ENCODE measurements at places on chromosomes 12 and 14.

GRCh38 chr12:45348311-45348710 lies 132.4 kb downstream of the ANO6 start:
- H3K36me3 ChIP-seq, result peaks cover 54% of the 10 kb centered on the region
- peaks cover 45% of the 10 kb centered on the region for H3K4me1 ChIP-seq
- peaks cover 2% of the 10 kb centered on the region for H3K27me3 ChIP-seq
- no peak for DNase-seq
- H3K27ac ChIP-seq, result no peak overlapping the region

DNA sequence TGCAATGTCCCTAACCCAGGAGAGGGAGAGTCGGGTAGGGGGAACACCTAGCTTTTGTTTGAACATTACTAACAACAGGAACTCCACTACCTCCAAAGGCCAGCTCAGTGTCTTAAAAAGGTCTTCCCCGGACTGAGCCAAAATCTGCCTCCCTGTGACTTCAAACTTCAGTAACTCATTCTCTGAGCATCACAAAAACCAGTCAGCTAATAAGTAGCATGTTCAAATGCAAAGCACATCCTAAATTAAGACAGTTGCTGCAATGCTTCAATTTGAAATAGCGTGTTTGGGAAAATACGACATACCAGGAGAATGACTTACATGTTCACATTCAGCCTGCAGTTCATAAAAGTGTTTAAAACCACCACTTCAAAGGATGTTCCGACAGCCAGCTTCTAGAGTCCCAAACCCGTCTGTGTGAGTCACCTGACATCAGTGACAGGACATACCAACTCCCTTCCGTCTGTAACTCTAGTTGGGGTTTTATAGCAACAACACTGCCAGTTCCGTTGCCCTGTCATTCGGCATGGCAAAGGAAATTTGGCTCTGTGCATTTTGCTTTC lies 13.0 kb downstream of the ZFP36L1 start:
- peaks cover 65% of the 10 kb centered on the region for H3K4me1 ChIP-seq
- peaks cover 12% of the 10 kb centered on the region for H3K36me3 ChIP-seq
- H3K27me3 ChIP-seq, result peaks cover 7% of the 10 kb centered on the region
- DNase-seq, result peak; percentile 98
- peak overlapping the region; percentile 51 for H3K4me3 ChIP-seq

DNA sequence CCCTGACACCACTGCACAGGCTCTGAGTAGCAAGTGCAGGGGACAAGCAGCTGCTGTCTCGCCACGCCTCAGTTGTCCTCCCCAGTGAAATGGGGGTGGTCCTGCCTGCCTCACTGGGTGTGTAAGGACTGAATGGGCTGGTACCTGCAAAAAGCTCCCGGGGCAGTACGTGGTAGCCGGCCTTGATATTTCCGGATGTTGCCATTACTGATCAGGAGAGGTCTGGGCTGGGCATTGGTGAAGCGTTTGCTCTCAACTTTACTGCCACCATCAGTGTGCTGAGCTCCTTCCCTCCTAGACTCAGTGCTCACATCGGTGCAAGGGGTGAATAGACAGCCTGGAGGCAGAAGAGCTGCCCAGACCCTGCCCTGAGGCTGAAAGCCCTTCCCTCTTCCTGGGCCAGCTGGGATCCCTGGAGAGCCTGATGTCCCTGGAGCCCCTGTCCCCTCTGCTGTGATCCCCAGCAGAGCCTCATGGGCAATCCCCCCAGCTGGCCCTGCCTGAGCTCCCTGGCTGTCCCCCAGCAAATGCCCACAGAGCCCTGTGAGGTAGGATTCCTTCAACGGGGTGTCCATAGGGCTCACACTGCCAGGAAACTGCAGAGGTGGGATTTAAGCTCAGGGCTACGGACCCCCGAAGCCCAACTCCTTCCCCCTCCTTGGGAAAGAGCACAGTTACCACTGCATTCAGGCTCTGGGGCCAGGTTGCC lies 18.2 kb downstream of the DIO3 start:
- H3K4me3 ChIP-seq, result no peak overlapping the region
- H3K4me1 ChIP-seq, result no peaks in the 10 kb centered on the region
- no peak for DNase-seq

DNA sequence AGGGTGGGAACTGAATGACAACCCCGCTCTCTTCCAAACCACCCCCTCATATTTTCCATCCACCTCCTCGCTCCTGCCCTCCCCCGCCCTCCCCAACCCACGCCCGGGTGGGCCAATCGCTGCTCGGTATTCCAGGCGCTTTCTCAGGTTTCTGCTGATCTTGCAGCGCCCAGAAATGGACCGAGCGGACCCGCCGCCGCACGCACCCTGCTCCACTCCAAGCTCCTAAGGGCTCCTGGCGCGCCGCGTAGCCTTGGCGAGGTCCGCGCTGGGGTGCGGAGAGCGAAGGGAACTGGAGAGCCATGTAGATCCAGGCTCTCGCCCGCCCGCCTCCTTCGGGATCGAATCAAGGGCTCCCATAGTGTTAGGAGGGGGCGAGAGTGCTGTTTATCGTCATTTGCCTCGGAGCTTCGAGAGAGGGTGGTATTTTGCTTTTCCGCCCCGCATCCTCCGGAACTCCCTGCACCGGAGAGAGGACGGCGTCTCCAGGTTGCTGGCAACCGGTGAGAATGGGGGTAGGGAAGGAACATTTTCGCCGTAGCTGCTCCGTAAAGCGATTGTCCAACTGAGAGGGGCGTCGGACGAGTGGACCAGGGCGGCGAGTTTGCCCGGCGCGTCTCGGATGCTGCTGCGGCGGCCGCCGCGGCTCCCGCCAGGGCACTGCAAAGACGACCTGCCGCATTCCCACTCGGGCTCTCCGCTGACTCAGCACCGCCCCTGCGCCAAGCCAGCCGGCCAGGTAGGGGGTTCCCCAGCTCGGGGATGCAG lies at the start of gene KCNA1:
Gene KCNA1, plus strand, starts transcription at position 172 of the 768 bp plus-strand sequence. CDS start 1,474 bp downstream, outside the sequence.
- peak within 1 kb of the TSS; percentile 74 for H3K4me3 ChIP-seq
- no peak for DNase-seq
- H3K27me3 ChIP-seq, result peaks cover 37% of the 10 kb centered on the region
- no peaks in the 10 kb centered on the region for H3K4me1 ChIP-seq

DNA sequence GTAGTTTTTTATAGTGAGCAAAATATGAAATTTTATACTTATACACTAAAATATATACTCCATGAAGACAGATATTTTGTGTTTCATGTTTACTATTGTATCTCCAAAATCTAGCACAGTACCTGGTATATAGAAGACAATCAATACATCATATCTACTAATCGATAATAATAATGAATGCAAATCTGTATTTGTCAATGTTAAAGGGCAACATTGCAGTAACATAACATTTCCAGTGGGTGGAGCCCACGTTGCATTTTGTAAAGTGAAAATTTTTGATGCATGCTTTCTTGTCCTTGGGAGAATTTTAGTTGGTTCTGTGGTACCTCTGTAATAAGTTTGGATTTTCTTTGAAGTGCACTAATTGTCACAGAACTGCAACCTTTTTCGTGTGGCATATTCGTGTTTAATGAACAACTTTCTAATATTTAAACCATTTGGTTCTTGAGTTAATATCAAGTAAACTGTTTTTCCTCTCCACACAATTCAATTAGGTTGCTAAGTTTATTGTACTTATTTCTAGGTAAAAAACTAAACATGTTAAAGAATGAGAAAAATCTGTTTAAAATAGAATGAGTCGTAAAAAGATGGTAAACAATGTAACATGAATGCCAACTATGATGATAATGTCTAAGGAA lies 47.4 kb downstream of the AVPR1A start:
- no peaks in the 10 kb centered on the region for H3K36me3 ChIP-seq
- no peak overlapping the region for H3K27ac ChIP-seq
- H3K4me1 ChIP-seq, result 0 out of 2 replicates have a peak, but pooled peaks cover 5% of the 10 kb centered on the region

GRCh38 chr12:14984036-14984435 lies 11.2 kb downstream of the PDE6H start:
- H3K4me3 ChIP-seq, result no peak overlapping the region
- no peaks in the 10 kb centered on the region for H3K4me1 ChIP-seq
- peaks cover 4% of the 10 kb centered on the region for H3K27me3 ChIP-seq
- DNase-seq, result no peak

DNA sequence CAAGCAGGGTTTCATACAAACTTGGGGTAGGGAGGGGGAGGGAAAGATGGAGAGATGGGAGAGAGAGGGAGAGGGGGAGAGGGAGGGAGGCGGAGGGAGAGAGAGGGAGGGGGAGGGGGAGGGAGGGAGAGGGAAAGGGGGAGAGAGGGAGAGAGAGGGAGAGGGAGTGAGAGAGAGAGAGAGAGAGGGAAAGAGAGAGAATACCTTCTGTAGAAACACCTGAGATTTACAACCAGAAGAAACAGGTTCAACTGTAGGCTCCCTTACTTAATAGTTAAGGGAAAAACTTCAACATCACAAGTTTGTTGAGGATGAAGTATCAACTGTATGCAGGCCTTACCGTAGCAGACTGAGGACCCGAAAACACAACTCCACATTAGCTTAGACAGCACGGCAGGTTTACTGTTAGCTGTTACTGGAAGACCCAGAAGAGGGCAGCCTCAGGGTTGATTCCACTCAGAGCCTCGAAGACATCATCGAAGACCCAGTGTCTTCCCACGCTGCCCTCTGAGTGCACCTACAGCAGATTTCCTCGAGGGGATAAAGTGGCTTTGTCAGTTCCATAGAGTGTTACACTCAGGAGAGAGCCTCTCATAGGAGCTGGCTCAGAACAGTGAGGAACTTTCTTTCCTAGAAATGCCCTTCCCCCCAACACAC lies 72.4 kb downstream of the NT5DC3 start:
- no peak overlapping the region for H3K4me3 ChIP-seq
- no peak overlapping the region for H3K27ac ChIP-seq
- no peaks in the 10 kb centered on the region for H3K27me3 ChIP-seq
- DNase-seq, result no peak
- peaks cover 6% of the 10 kb centered on the region for H3K4me1 ChIP-seq

- DNase-seq, result no peak
- H3K36me3 ChIP-seq, result peaks cover 39% of the 10 kb centered on the region
- peaks cover 37% of the 10 kb centered on the region for H3K4me1 ChIP-seq
- no peak overlapping the region for H3K4me3 ChIP-seq
These were observed 135.2 kb downstream of the GCH1 start for GRCh38 chr14:54767450-54767849.

- DNase-seq, result no peak
- no peak overlapping the region for H3K4me3 ChIP-seq
- H3K4me1 ChIP-seq, result peaks cover 9% of the 10 kb centered on the region
- no peaks in the 10 kb centered on the region for H3K36me3 ChIP-seq
- no peak overlapping the region for H3K27ac ChIP-seq
These were observed 69.4 kb downstream of the FGD6 start for GRCh38 chr12:95147866-95148265.

DNA sequence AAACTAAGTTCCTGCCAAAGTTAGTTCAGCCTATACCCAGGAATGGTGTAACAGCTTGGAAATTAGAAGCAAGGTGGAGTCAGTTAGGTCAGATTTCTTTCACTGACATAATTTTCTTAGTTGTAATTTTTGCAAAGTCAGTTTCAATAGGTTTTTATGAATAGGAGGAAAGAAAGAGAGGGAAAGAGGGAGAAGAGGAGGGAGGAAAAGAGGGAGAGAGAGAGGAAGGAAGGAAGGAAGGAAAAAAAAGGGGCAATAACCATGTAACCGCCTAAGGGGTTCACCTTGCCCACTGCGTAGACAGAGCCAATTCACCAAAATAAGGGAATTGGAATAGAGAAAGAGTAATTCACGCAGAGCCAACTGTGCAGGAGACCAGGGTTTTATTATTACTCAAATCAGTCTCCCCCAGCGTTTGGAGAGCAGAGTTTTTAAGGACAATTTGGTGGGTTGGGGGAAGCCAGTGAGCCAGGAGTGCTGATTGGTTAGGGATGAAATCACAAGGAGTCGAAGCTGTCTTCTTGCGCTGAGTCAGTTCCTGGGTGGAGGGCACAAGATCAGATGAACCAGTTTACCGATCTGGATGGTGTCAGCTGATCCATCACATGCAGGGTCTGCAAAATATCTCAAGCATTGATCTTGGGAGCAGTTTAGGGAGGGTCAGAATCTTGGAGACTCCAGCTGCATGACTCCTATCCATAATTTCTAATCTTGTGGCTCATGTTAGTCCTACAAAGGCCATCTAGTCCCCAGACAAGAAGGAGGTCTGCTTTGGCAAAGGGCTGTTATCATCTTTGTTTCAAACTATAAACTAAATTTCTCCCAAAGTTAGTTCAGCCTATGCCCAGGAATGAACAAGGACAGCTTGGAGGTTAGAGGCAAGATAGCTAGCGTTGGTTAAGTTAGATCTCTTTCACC lies 126.0 kb upstream of the AMIGO2 start:
- H3K27ac ChIP-seq, result no peak overlapping the region
- no peak for DNase-seq
- no peaks in the 10 kb centered on the region for H3K36me3 ChIP-seq
- peaks cover 1% of the 10 kb centered on the region for H3K27me3 ChIP-seq

GRCh38 chr12:89345830-89346740 lies 6.2 kb downstream of the DUSP6 start:
- H3K27me3 ChIP-seq, result peaks cover 24% of the 10 kb centered on the region
- peak overlapping the region; percentile 77 for H3K4me3 ChIP-seq
- DNase-seq, result peak; percentile 46
- peaks cover 40% of the 10 kb centered on the region for H3K36me3 ChIP-seq

DNA sequence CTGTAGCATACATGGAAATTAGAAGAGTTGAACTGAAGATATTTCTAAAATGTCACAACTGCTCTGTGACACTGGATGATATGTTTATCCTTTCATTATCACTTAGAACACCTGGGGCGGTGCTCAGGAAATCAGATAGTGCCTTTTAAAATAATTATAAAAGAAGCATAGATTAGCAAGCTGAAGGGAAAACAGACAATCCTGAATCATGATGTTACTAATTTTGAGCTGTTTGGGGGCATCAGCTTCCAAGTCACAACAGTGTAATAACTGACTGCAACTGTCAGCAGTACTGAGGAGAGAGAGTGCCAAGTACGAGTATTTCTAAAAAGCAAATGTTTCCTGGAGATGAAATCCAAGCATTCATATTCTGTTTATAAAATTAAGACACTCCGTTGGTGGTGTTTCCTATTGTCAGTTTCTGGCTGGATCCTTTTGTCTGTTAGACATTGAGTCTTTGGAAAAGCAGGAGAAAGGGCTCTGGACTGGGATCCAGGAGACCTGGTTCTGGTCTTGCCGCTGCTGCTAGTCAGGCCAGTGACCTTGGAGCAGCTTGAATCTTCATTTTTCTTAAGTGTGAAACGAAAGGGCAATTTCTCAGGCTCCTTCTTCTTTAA lies 380.1 kb downstream of the EGLN3 start:
- H3K27me3 ChIP-seq, result no peaks in the 10 kb centered on the region
- no peak overlapping the region for H3K27ac ChIP-seq
- no peak overlapping the region for H3K4me3 ChIP-seq
- DNase-seq, result no peak

DNA sequence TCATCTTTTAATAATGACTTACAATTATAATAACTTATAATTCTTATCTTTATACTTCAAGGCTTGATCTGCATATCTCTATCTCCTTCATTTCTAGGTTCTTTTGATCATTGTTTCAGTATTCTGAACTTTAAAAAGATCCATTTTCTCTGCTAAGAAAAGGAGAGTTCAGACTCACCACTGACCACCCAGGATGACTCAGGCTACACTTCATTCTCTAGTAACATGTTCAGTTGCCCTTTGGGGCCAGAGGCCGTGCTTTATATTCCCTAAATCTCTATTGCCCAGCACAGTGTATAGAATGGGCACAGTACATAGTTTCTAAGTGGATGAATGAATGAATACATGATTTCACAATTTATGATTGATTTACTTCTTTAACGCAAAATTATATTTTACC lies 268.7 kb downstream of the AKAP6 start:
- no peak for DNase-seq
- H3K4me1 ChIP-seq, result peaks cover 73% of the 10 kb centered on the region
- no peaks in the 10 kb centered on the region for H3K36me3 ChIP-seq

- peak overlapping the region; percentile 19 for H3K27ac ChIP-seq
- H3K27me3 ChIP-seq, result no peaks in the 10 kb centered on the region
- peaks cover 29% of the 10 kb centered on the region for H3K36me3 ChIP-seq
- no peak for DNase-seq
- peaks cover 38% of the 10 kb centered on the region for H3K4me1 ChIP-seq
These were observed 29.0 kb upstream of the C12orf50 start for GRCh38 chr12:88057994-88058718.

Measured in HFFc6 (cell line).